Kidney (tissue), 22 donors: ENCODE measurements at places on chromosomes 5 and 9. TPM values are rescaled to one million over a fixed set of nuclear protein-coding genes. Genes with fewer than 3 reads are reported as not detected.
A peak's percentile ranks its signal among the peaks of the same experiment; 100 is the strongest.

PRR16 gene
- 3.6 TPM for total RNA-seq

GFPT2 gene
- 15.9 TPM for total RNA-seq

RORB gene
- total RNA-seq = 0.41 TPM

PCDHGA6 gene
- total RNA-seq = 7.2 TPM

ARL14EPL gene
- not detected for total RNA-seq

DND1 gene
- 1.0 TPM for total RNA-seq

NIPSNAP3A gene
- 27.9 TPM for total RNA-seq

MARCOL gene
- total RNA-seq = not detected

BHMT2 gene
- total RNA-seq = 54.8 TPM

SIT1 gene
- 3.1 TPM for total RNA-seq

DNA sequence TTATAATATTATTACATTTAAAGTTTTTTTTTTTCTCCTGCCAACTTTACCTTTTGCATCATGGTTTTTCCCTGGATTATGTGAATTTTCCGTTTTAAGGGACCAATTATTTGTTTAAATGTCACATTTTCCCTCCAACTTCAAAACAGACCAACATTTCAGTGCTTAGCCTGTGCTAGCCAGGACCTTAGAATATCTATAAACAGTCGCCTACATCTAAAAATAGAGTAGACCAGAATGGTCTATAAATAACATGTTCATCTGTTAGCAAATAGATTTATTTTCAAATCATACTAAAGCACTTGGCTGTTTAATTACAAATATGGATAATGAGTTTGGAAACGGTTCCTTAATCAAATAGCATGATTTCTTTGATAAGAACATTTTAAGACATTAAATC is 192.0 kb downstream of the FBN2 start:
- DNase-seq = no peak

DNA sequence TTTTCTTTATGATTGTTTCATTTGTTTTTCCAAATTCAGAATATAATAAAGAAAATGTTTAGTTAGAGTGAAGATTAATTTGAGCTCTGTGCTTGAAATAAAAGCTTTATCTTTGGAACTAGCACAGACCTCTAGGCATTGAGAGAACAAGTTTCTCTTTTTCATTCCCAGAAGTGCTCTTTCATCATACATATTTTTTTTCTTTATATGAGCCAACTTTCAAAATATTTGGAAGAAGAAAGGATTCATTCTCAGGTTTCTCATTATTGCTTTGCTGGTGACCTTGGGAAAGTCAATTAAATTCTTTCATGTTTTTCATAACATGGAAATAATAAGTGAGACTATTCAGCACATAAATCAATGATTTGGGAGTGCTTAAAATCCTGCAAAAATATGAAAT is 16.8 kb downstream of the CTXN3 start:
- no peak for DNase-seq

GRCh38 chr5:157886796-157887380 is 27.9 kb upstream of the CLINT1 start:
- DNase-seq = no peak

- DNase-seq = peak; percentile 83
These were observed 69.4 kb downstream of the MSX2 start for GRCh38 chr5:174793684-174794328.

DNA sequence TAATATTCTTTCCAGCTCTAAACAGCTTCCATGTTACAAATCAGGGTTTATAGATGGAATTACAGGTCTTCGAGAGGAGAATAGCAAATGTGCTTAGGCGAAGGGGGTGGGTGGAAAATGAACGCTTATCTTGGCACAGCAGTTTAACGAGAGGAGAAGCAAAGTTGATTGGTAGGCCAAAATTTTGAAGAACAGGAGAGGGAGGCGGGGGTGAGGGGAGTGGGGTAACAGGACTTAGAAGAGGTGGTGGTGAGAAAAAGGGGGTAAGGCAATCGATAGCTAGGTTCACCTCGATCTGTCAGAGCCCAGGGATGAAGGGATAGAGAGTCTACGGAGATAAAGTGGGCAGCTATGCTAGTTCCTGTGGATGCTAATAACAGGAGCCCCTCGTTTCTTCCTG is 764 bp downstream of the ANKRA2 start:
- DNase-seq = no peak

- no peak for DNase-seq
These were observed 64.5 kb upstream of the GNA14 start for GRCh38 chr9:77712533-77713130.

- DNase-seq = no peak
These were observed 445.0 kb upstream of the TRPC7 start for GRCh38 chr5:136810261-136810801.

DNA sequence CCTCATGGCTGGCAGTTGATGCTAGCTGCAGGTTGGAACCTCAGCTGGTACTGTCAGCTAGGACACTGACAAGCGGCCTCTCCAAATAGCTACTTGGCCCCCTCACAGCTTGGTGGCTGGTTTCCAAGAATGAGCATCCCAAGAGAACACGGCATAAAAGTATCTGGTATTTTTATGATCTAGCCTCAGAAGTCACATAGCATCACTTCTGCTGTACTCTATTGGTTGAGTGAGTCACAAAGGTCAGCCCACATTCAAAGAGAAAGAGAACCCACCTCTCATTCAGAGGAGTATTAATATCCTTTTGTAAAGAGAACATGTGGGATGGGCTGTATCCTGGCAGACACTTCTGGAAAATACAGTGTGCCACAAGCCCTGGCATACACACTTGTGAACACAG is 6.0 kb upstream of the SIL1 start:
- no peak for DNase-seq

GRCh38 chr5:9957214-9957613 is 292.5 kb downstream of the ATPSCKMT start:
- DNase-seq = no peak

DNA sequence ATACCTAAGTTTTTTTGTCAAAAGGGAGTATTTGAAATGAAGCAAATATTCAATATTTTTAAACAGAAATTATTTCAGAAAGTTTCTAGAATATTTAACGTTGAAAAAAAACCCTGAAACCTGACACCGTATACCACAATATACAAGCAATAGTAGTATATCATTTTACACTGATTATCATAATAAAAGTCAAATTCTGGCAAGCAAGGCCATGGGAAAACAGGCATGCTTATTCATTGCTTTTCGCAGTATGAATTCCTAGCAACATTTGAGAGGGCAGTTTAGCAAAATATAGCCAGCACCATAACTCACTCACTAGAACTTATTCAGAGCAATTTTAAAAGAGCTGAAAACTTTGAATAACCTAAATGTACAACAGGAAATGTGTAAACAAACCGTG is 46.1 kb downstream of the ERAP1 start:
- DNase-seq = no peak

- DNase-seq = no peak
These were observed 48.5 kb downstream of the RFX3 start for GRCh38 chr9:3477236-3477834.

- no peak for DNase-seq
These were observed 14.7 kb upstream of the LHX2 start for GRCh38 chr9:123996731-123997421.

DNA sequence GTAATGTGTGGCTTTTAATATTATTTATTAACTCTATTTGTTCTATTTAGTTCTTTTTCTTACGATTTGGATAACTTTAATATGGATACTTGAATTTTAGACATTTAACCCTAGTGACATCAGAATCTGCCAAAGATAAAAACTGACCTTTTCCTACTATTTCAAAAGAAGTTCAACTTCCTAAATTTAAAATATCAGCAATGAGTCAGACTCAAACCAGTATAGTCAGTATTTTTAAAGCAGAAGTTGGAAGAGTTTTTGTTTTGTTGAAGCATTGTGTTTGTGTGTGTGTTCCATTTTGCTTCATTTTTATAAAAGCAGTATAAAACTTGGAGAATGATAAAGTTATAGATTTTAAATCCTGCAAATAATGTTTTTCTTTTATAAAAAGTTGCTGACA is 251.8 kb upstream of the RASA1 start:
- no peak for DNase-seq

- DNase-seq = no peak
These were observed 208.0 kb downstream of the NR3C1 start for GRCh38 chr5:143195491-143195890.

GRCh38 chr5:67493676-67494075 is 297.1 kb upstream of the CD180 start:
- no peak for DNase-seq
